ENCODE measurements at places on chromosomes 3 and 15.

- DNase-seq, result no peak
Measured at GRCh38 chr3:97235611-97236315, 421.4 kb downstream of the EPHA6 start.

- DNase-seq, result no peak
Measured at GRCh38 chr3:79354179-79354688, 413.6 kb downstream of the ROBO1 start.

- DNase-seq, result no peak
Measured at GRCh38 chr3:88960019-88960418, 147.4 kb upstream of the EPHA3 start.

DNA sequence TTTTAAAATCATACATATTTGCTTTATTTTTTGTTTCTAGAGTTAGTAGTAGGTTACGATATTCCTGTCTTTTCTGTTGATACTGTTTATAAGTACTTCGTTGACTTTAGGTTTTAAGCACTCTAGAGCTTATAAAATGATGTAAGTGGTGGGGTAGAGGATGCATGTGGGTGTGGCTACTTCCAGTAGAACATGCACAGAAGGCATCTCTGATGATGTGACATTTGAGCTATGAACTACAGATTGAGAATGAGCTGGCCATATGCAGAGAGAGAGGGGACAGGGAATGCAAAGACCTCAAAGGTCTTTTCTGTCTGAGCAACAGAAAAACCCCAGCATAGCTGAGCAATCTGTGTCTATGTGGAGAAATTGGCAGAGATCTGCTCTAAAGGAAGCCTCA, 233.9 kb upstream of the STAC start:
- no peak for DNase-seq

- no peak for DNase-seq
Measured at GRCh38 chr15:89230277-89230676, 8.9 kb upstream of the RLBP1 start.

DNA sequence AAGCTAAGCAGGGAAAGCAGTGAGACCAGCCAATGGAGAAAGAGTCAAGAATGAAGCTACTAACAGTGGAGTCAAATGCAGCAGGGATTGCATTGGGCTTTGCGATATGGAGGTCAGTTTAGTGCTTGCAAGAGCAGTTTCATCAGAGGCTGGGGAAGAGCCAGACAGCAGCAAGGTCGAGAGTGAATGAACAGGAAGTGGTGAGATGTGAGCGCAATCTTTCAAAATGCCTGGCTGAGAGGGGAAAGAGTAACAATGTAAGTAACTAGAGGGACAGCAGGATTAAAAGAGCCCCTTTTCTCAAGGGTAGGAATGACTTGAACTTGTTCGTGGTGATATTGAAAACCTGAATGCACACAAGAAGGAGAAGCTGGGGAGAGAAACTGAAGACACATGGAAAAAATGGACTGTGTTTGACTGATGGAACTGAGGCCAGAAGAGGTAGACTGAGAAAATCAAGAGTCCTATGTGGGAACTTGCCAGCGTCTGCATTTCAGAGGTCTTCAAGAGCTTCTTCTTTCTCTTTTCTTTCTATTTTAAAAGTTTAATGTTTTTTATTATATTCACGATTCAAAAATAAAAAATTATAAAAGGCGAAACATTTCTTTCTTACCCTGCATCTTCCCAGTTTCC, 30.6 kb upstream of the GPR160 start:
- no peak for DNase-seq

DNA sequence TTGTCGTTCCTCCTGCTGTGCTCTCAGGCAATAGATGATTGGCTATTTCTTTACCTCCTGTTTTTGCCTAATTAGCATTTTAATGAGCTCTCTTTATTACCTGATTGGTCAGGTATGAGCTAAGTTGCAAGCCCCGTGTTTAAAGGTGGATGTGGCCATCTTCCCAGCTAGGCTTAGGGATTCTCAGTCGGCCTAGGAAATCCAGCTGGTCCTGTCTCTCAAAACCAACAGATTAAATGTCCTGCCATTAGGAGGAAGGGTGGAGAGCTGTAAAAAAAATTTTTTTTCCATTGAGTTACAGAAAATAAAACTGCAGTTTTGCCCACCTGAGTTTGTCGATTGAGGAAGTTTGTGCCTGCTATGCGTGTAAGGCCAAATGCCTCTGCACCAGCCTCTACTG, 5.4 kb upstream of the ACSBG1 start:
- DNase-seq, result no peak

GRCh38 chr3:108004647-108005046, 86.2 kb downstream of the CD47 start:
- DNase-seq, result no peak

- DNase-seq, result no peak
Measured at GRCh38 chr15:84944311-84944710, 37.3 kb upstream of the PDE8A start.

DNA sequence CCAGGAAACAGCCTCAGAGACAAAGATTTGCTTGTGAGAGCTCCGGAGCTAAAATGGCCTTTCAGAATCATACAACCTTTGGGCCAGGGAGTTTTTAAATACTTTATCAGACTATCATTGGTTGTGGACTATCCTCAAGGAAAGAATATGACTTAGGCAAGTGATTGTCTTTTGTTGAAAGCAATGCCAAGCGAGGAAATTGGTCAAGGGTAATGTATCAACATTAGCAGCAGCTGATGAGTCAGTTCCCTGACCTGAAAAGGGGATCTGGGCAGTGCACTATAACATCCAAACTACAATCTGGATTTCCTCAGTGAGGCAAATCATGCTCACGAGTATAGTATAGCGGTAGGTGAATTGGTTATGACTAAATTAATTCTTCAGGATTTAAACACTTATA, 303.6 kb downstream of the LSAMP start:
- DNase-seq, result no peak

- DNase-seq, result no peak
Measured at GRCh38 chr3:111621535-111621934, 26.4 kb upstream of the ZBED2 start.

- no peak for DNase-seq
Measured at GRCh38 chr15:67241132-67241855, 13.2 kb downstream of the AAGAB start.

- DNase-seq, result no peak
Measured at GRCh38 chr15:29476503-29477080, 207.0 kb upstream of the NSMCE3 start.

GRCh38 chr3:42685891-42686820, 819 bp downstream of the KLHL40 start:
- no peak for DNase-seq

GRCh38 chr15:41689083-41689482, 28.9 kb downstream of the MGA start:
- no peak for DNase-seq

DNA sequence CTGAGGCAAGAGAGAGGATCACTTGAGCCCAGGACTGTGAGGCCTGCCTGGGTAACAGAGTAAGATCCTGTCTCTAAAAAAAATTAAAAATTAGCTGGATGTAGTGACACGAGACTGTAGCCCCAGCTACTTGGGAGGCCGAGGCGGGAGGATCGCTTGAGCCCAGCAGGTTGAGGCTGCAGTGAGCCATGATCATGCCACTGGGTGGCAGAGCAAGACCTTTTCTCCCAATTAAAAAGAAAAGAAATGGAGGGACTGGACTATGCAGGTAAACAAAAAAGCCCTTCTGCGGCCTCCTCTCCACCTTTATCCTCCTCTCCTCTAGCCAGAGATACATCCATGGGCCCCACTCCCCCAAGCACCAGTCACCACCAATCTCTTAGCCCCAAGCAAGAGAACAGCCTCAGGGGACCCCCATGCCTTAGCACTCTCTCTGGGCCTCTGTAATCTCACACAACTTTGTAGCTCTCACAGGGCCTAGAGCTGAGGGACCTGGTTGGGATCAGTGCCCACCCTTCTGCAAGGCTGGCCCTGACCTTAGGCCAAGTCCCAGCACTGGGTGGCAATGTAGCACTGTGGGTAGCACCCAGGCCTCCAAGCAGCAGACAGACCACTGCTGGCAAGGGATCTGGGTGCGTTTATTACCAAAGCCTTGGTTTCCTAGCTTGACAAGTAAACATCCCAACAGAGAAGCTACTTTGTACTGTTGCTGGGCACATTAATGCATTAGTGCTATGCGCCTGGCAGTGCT, 43.4 kb downstream of the FAM174B start:
- DNase-seq, result no peak

GRCh38 chr3:32282578-32283154, 44.2 kb downstream of the CMTM8 start:
- no peak for DNase-seq

GRCh38 chr15:34951993-34952392, 17.5 kb downstream of the AQR start:
- DNase-seq, result no peak

- DNase-seq, result no peak
Measured at GRCh38 chr15:52784799-52785671, 5.1 kb downstream of the ONECUT1 start.

DNA sequence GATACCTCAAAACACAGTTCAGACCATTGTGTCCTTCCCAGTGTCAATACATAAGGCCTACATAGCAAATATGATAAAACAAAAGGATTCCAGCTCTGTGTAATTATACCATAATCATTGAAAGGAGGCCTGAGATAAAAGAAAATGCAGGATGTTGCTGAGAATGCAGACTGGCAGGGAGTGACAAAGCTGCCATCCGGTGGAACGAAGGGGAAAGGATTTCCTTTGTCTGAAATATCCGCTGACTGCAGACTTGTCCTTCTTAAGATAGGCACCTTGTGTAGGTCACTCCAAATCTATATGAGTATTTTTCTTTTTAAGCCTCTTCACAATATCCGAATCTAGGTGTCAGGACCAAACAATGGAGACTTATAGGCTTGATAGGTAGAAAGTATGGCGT, 108.0 kb downstream of the KCNH8 start:
- DNase-seq, result no peak

- DNase-seq, result no peak
Measured at GRCh38 chr15:88288661-88289060, 32.1 kb upstream of the NTRK3 start.

GRCh38 chr15:86229936-86230335, 150.3 kb downstream of the AGBL1 start:
- no peak for DNase-seq

DNA sequence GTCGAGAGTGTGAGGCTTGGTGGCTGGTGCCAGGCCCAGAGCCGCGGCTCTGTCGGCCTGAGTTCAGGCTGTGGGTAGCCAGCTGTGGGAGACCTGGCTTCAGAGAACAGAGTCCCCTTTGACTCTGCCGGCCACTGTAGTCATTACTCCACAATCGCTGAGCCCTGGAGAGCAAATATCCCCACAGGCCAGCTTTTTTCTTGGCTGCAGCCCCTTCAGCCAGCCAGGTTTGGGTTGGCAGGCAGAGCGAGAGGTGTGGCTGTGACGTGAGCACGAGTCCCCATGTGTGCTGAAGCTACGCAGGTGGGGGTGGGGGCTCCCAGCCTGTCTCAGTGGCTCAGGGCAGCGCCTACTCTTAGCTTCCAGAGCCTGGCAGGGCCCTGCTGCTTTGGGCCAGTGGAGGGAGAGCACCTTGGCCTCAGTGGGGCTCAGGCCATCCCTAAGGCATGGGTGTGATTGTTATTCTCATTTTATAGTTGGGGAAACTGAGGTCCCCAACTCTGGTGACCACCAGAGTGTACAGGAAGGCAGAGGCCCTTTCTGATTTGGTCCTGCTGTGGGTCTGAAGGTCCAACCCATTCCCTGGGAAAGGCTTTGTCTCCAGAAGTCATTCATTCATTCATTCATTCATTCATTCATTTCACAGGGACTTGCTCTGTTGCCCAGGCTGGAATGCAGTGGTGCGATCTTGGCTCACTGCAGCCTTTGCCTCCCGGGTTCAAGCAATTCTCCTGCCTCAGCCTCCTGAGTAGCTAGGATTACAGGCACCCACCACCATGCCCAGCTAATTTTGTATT, 45.7 kb upstream of the LCTL start:
- DNase-seq, result no peak

DNA sequence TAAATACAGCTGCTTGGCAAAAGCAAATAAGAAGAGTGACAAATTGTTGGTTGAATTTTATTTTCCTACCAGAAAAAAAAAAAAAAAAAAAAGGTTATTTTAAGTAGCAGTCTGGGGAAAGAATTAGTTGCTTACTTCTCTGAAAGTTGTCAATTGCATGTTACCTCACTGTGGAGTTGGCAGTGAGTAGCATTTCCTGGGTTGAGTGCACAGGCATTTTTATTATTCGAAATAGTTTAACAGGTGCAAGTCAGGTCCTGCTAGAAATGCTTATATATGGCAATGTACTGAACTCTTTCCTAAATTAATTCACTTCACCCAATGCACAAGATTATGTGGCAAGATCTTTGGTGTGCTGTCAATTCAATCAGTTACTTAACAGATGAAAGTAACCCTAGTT, 680.6 kb downstream of the EPHA3 start:
- no peak for DNase-seq

DNA sequence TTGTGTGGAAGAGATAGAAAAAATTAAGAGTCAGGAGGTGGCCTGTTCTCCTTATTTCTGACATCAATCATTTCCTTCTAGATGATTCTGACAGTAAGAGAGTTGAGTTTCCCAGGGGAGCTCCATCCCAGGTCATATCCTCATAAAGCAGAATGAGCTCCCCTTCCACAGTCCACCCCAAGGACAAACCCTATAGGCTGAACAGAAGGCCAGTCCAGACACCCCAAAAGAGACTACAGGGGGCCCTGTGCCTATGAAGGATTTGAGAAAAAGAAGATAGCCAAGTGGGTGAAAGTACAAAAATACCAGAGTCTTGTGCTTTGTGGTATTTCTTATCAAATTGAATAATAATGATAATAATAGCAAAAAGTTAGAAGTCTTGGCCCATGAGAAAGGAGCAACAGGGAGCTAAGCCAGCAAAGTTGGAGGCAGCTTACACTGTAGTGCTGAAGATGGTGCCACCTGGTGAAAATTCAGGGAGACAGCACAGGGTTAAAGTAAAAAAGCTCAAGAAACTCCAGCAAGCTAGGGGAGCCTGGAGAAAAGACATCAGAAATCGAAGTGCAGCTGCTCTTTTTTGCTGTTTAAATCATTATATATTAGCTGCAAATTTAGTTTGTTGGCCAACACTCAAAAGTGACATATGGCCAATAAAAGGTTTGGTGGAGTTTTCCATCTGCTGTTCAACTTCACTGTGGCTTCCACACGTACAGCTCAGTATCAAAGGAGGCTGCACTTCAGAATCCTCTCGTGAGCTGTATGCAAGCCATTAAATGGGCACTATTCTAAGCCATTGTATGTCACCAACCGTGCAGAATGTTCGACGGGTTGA, 35.8 kb upstream of the SLC24A5 start:
- no peak for DNase-seq

DNA sequence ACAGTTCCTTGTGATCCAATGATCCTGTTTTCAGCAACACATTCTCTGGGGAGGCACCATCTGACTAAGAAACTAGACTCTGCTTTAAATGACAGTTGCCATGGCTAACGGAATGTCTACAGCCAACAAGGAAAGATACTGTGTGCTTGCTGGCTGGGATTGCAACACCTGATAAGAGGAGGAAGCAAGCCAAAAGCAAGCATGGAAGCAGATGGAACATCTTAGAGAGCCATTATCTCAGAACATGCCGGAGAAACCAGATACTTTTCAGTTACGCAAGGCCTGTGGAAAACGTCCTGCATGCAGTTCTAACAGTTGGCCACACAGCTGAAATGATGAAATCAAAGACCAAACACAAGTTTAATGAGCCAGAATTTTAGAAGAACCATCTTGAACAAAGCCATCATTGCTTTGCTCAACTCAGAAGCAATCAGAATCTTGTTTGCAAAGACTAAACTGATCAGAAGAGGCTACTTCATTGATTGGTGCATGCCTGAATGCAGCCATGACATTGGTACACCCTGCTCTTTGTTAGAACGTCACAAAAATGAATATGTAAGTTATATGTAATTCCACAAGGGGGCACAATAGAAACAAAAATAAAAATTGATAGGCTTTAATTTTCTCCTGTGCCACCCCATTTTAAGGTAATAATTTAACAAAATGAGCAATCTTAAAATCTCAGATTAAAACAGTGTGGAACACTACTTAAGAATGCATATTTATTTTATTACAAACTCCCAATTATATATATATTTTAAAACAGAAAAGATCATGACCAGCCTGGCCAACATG, 50.8 kb downstream of the GXYLT2 start:
- DNase-seq, result peak; percentile 4

All from T follicular helper cell (primary cell).